ENCODE measurements at places on chromosomes 11 and 22.

GRCh38 chr11:82634091-82634490 lies 99.6 kb downstream of the FAM181B start:
- no peak for DNase-seq

- no peak for DNase-seq
Measured at GRCh38 chr22:50319503-50319951, 7.3 kb downstream of the DENND6B start.

- no peak for DNase-seq
Measured at GRCh38 chr11:87239001-87239400, 201.3 kb downstream of the TMEM135 start.

DNA sequence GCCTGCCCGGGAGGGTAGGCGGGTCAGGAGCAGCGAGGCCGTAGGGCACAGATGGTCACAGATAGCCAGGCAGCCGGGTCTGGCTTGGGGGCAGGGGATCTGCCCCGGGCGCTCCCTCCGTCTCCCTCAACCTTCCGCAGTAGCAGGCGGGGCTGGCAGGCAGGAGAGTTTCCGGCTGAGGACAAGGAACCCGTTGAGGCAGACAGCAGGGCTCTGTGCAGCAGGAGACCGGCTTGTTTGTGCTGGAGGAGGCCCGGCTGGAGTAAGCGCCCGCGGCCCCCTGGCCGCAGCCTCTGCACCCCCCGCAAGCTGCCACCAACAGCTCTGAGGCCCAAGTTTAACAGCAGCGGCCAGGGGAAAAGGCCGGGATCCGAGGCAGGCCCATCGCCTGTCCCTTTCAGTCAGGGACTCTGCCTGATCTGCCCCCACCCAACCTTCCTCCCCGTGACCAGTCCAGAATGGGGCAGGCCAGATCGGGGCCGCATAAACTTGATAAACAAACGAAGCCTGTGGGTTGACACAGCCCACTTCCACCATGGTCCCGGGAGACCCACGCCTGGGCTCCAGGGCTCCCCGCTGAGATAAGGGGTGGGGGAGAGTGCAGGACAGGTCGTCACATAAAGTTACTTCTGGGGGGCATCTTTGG lies 13.6 kb downstream of the SCARF2 start:
- no peak for DNase-seq

DNA sequence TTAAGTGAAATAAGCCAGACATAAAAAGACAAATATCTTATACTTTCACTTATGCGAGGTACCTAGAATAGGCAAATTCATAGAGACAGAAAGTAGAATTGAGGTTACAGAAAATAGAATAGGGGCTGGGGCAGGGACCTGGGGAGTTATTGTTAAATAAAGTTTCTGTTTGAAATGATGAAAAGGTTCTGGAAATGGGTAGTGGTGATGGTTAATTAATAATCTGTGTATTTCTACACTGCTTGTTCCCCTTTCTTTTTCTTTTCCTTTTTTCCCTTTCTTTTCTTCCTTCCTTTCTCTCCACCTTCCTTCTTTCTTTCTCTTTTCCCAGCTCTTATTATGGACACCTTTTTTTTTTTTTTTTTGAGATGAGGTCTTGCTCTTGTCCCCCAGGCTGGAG lies 2.8 kb downstream of the NAALADL1 start:
- DNase-seq = no peak

DNA sequence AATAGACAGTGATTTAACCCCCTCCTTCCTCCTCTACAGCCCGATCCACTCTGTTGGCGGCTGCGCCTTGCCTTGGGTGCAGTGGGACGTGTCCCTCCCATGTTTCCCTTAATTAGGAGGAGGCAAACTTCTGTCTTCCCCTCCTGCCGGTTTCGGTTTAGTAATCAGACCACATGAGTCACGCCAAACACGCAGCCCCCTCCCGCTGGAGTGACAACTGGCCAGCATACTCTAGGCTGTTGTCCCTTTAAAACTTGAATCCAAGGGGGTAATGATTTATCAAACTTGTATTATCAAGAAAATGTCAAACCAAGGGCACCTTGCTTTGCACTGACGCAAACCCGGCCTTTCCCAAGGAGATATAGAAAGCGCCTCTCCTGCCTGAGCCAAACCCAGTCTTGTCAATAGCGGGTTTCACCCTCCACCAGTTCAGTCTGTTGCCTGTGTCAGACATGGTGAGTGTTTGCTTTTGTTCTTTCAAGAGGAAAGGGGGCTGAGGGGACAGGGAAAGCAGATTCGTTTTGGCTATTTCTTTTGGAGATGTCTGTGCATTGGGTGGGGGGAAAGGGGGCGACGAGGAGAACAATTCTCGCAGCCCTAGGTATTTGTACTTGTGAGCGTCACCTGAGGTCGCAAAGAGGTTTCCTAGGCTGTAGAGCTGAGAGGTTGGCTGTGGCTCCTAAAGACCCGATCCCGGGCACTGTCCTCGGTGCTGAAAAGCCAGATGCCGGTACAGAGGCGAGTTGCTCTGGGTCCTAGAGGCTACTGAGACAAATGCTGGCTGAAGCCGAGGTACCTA lies at the start of gene SLC6A5:
Gene SLC6A5 (plus strand): TSS at position 388 of the 799 bp plus-strand sequence. CDS start 65 bp downstream, at position 453.
- no peak for DNase-seq

DNA sequence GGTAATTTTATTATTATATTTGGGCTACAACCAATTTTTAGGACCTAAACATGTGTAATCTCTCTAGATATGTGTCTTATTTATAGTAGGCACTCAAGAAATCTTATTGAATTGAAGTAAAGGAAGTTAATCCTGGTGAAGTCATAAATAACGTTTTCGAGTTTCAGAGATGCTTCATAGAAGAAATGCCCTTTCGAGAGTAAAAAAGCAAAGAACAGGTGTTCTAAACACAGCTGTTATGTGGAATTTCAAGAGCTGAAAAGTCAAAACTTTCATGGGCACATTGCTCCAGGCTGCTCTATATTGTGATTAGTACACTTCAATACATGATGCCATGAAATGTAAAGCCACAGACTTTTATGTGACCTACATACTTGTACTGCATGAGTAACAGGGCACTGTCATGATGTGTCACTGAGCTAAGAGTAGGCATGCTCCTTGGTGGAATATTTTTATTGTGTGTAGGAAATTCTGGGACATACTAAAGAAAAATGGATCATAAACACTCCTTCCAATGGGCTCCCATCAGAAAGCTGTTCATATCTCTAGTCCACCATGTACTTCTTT lies 7.2 kb upstream of the ELMOD1 start:
- DNase-seq = no peak

- DNase-seq = no peak
Measured at GRCh38 chr11:70433966-70434812, 35.9 kb downstream of the CTTN start.

GRCh38 chr22:31829505-31829904 lies 75.7 kb downstream of the DEPDC5 start:
- no peak for DNase-seq

DNA sequence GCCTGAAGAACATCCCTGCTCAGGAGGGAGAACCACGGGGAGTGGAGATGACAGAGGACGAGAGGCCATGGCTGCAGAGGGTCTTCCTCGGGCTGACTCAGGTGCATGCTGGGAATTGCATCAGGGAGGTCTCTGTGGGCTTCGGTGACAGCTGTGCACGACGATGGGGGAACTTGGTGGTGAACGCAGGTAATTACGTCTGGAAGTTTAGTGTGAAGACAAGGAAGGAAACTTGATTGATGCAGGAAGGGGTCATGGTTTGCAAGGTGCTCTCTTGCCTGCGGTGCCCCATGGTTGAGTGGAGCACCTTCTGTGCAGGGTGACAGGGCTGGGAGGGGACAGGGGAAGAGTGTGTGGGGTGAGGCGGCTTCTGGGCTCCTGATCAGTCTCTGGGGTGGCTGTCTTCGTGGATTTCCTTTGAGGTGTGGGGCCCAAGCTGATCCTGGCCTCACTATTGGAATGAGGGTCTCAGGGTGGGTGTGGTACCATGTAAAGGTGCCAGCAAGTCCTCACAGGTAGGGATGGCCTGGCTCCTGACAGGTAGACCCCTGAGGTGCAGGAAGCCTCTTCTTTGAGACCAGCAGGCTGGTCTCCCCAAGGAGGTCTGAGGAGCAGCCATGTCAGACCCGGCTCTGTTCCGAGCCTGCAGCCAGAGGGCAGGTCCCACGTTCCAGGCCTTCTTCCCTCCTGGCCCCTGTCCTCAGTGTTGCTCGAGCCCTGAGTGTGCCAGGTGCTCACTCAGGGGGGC lies 1020.1 kb downstream of the TBC1D22A start:
- no peak for DNase-seq

Data from ascending aorta (tissue), 2 donors.